Osteocyte (in vitro differentiated cells): ENCODE measurements at places on chromosomes 6 and 20. TPM values are rescaled to one million over a fixed set of nuclear protein-coding genes. Genes with fewer than 3 reads are reported as not detected.

The SLC22A3 gene
- total RNA-seq: not detected in 2 replicates

The TSHZ2 gene
- total RNA-seq: not detected in 2 replicates

The ME1 gene
- 26.3 and 28.0 TPM in 2 replicates for total RNA-seq

The PGC gene
- not detected in 2 replicates for total RNA-seq

GRCh38 chr6:157804448-157805327 lies 18.4 kb upstream of the SNX9 start:
- no peak overlapping the region for H3K27ac ChIP-seq
- DNase-seq: no peak
- no peaks in the 10 kb centered on the region for H3K36me3 ChIP-seq
- H3K4me3 ChIP-seq: no peak overlapping the region
- H3K4me1 ChIP-seq: peaks cover 28% of the 10 kb centered on the region

GRCh38 chr6:19848465-19849029 lies 11.4 kb downstream of the ID4 start:
- no peaks in the 10 kb centered on the region for H3K36me3 ChIP-seq
- no peaks in the 10 kb centered on the region for H3K27me3 ChIP-seq
- peaks cover 48% of the 10 kb centered on the region for H3K4me1 ChIP-seq
- DNase-seq: no peak

- H3K27me3 ChIP-seq: no peaks in the 10 kb centered on the region
- no peak overlapping the region for H3K27ac ChIP-seq
- DNase-seq: no peak
- no peaks in the 10 kb centered on the region for H3K4me1 ChIP-seq
- H3K36me3 ChIP-seq: no peaks in the 10 kb centered on the region
Measured at GRCh38 chr20:37151529-37151928, 27.6 kb upstream of the RPN2 start.

DNA sequence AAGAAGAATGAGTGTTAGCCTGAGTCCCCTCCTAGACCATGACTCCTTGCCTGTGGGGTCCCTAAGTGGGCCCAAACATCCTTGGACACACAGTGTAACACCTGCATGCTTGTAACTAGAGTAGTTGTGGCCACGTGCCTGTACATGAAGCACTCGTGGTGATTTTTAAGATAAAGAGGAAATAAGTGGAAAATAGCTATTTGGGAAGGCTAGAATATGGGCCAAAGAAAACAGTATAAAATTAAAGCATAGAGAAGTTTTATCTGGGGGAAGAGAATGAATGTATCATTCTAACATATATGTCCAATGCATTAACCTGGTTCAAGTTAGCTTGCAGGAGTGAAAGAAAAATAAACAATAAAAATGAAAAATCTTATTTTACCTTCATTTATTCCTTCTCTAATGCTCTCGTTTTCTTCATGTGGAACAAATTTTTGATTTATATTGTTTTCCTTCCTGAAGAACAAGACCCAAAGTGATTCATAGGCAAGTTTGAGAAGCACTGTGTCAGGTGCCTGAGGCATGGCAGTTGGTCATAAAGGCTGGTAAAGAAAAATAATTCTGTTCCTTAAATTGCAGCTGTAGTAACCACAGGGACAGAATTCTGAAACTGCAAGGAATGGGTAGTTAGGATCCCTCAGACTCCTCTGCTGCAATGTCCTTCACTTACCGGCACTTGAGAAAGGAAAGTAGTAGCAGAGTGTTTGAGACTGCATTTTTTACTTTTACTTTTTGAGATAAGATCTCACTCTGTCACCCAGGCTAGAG lies 8.5 kb upstream of the CST3 start:
- DNase-seq: no peak
- peaks cover 50% of the 10 kb centered on the region for H3K4me1 ChIP-seq
- no peaks in the 10 kb centered on the region for H3K36me3 ChIP-seq
- H3K27me3 ChIP-seq: no peaks in the 10 kb centered on the region
- H3K4me3 ChIP-seq: no peak overlapping the region

GRCh38 chr20:63183422-63184146 lies 32.3 kb downstream of the YTHDF1 start:
- H3K36me3 ChIP-seq: no peaks in the 10 kb centered on the region
- H3K27me3 ChIP-seq: peaks cover 32% of the 10 kb centered on the region
- H3K4me3 ChIP-seq: no peak overlapping the region
- H3K27ac ChIP-seq: no peak overlapping the region
- H3K4me1 ChIP-seq: peaks cover 2% of the 10 kb centered on the region
- no peak for DNase-seq
